ENCODE measurements at places on chromosomes 2 and 18.

GRCh38 chr18:49582579-49582978, 20.7 kb downstream of the LIPG start:
- no peaks in the 10 kb centered on the region for H3K36me3 ChIP-seq
- H3K27me3 ChIP-seq: no peaks in the 10 kb centered on the region
- no peak for DNase-seq

- H3K36me3 ChIP-seq: no peaks in the 10 kb centered on the region
- no peaks in the 10 kb centered on the region for H3K27me3 ChIP-seq
- no peak overlapping the region for H3K27ac ChIP-seq
- no peak overlapping the region for H3K4me3 ChIP-seq
- DNase-seq: no peak
These were observed 1312.5 kb downstream of the DSC3 start for GRCh38 chr18:29730073-29730472.

DNA sequence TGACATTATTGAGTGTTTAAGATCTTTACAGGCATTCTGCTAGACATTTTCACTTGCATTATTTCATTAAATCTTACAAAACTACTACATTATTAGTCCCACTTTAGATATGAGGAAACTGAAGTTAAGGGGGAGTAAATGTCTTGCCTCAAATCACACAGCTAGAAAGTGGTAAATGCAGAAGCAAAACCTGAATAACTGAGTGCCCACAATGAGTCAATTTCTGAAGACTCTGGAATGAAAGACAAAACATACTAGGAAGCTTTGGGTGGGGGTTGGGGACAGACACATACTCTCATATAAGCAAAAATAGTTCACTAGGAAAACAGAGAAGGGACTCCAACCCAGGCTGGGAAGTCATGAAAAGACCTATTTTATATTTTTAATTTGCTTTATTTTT, 214.4 kb upstream of the LRATD1 start:
- no peak overlapping the region for H3K4me3 ChIP-seq
- no peaks in the 10 kb centered on the region for H3K4me1 ChIP-seq
- H3K27me3 ChIP-seq: no peaks in the 10 kb centered on the region
- DNase-seq: no peak
- no peak overlapping the region for H3K27ac ChIP-seq
- H3K36me3 ChIP-seq: no peaks in the 10 kb centered on the region

DNA sequence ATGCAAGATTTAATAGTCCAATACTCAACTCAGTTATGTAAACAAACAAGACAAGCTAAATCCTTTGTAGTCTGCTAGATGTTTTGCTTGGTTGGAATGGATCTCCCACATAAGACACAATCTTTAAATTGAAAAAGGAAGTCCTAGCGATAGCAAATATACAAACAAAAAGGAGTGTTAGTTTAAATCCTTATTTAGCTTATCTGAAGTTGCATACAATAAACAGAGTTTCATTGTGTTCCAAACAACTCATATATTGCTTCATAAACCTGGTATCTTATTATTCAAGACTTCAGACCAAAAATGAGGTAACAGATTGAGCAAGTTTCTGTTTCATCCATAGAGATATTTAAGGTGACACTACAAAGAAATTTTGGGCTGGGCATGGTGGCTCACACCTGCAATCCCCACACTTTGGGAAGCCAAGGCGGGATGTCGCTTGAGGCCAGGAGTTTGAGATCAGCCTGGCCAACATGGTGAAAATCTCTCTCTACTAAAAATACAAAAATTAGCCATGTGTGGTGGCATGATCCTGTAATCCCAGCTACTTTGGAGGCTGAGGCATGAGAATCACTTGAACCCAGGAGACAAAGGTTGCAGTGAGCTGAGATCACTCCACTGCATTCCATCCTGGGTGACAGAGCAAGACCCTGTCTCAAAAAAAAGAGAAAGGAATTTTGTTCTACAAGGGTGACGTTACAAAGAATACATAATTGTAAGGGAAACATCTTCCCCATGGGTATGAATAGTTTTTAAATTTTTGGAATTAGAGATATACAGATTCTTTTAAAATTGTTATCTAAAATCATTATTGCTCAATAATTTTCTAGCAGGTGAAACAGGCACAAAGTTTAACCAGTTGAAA, 150.5 kb upstream of the L3MBTL4 start:
- no peak for DNase-seq
- H3K27me3 ChIP-seq: no peaks in the 10 kb centered on the region
- no peak overlapping the region for H3K4me3 ChIP-seq

DNA sequence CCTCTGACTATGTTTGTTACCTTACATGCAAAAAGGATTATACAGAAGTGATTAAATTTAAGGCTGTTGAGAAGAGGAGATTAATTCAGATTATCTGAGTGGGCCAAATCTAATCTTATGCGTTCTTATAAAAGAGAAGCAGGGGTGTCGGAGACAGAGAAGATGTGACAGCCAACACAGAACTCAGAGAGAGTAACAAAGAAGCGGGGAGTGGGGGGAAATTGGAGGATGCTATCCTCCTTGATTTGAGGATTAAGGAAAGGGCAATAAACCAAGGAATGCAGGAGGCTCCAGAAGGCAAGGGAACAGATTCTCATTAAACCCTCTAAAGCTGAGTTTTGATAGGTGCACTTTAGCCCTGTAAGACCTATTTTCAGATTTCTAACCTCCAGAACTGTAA, 291.3 kb upstream of the REG3G start:
- H3K27me3 ChIP-seq: no peaks in the 10 kb centered on the region
- no peak overlapping the region for H3K27ac ChIP-seq
- no peaks in the 10 kb centered on the region for H3K4me1 ChIP-seq

GRCh38 chr2:195445639-195446038, 211.4 kb upstream of the SLC39A10 start:
- DNase-seq: no peak
- H3K36me3 ChIP-seq: no peaks in the 10 kb centered on the region
- no peaks in the 10 kb centered on the region for H3K4me1 ChIP-seq
- H3K27ac ChIP-seq: no peak overlapping the region
- H3K4me3 ChIP-seq: no peak overlapping the region

- DNase-seq: no peak
- no peaks in the 10 kb centered on the region for H3K36me3 ChIP-seq
- H3K4me1 ChIP-seq: no peaks in the 10 kb centered on the region
- H3K4me3 ChIP-seq: no peak overlapping the region
These were observed 54.3 kb downstream of the TMX3 start for GRCh38 chr18:68660354-68661183.

GRCh38 chr18:50091509-50092244, 103.3 kb downstream of the MYO5B start:
- H3K27me3 ChIP-seq: no peaks in the 10 kb centered on the region
- no peak overlapping the region for H3K27ac ChIP-seq
- H3K36me3 ChIP-seq: no peaks in the 10 kb centered on the region
- H3K4me3 ChIP-seq: no peak overlapping the region
- H3K4me1 ChIP-seq: no peaks in the 10 kb centered on the region

DNA sequence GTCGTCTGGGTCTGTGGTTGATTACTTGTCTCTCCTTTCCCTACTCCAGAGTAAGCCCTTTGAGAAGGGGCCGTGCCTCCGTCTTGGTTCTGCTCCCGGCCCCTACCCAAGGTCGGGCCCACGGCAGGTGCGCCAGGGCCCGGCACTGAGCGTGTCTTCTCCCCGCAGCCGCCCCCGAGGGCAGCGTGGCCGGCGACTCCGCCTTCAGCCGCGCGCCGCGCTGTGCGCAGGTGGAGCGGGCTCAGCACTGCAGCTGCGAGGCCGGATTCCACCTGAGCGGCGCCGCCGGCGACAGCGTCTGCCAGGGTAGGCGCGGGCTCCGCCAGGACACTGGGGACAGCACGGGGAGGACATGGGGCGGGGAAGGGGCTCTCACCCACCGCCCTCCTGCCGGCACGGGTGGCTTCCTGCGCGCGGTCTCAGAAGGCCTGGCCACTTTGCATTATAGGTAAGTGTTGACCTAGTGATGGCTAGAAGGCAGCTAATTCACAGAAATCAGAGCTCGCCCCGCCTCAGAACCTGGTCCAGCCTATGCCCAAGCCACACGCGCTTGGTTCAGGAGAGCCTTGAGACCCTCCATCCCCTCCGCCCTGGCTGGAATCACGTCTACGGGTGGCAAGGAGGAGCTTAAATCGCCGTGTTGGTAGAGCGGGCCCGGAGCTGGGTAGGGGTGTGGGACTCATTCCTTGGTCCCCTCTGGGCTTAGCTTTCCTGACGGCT, 43.5 kb downstream of the FBLN7 start:
- no peak overlapping the region for H3K27ac ChIP-seq
- H3K36me3 ChIP-seq: no peaks in the 10 kb centered on the region
- no peaks in the 10 kb centered on the region for H3K4me1 ChIP-seq
- H3K27me3 ChIP-seq: no peaks in the 10 kb centered on the region
- no peak for DNase-seq
- H3K4me3 ChIP-seq: no peak overlapping the region

GRCh38 chr2:118291251-118291880, 203.1 kb downstream of the INSIG2 start:
- H3K4me1 ChIP-seq: no peaks in the 10 kb centered on the region
- no peak overlapping the region for H3K4me3 ChIP-seq
- H3K36me3 ChIP-seq: no peaks in the 10 kb centered on the region
- no peak for DNase-seq
- no peak overlapping the region for H3K27ac ChIP-seq

DNA sequence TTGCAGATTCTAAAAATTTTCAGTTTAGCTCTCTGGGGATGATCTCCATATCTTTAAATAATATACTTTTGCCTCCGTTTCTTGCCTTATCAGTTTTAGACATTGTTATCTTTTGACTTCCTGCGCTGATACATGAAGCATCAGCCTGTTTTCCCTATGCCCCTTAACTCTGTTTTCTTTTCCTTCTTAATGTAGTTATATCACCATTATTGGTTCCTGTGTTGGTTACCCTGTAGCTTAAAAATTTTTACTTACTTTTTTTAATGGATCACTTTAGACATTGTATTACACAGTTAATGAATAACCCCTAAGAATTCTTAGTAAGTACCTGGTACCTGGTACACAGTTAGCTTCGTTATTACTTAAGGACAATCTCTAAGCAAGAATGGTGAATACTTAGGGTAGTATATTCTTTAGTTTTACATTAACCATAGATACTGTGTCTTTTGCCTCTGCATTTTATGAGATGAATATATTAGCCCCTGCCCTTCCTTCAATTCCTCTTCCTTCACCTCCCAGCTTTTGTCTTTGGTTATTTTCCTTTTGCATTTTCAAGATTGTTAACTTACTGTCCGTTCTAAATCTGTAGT, 40.9 kb downstream of the BABAM2 start:
- no peak for DNase-seq
- H3K27ac ChIP-seq: no peak overlapping the region
- H3K36me3 ChIP-seq: no peaks in the 10 kb centered on the region
- H3K4me1 ChIP-seq: no peaks in the 10 kb centered on the region
- H3K4me3 ChIP-seq: no peak overlapping the region

GRCh38 chr2:16394986-16395550, 270.6 kb downstream of the CYRIA start:
- H3K27ac ChIP-seq: no peak overlapping the region
- H3K27me3 ChIP-seq: no peaks in the 10 kb centered on the region
- H3K36me3 ChIP-seq: no peaks in the 10 kb centered on the region
- H3K4me3 ChIP-seq: no peak overlapping the region

DNA sequence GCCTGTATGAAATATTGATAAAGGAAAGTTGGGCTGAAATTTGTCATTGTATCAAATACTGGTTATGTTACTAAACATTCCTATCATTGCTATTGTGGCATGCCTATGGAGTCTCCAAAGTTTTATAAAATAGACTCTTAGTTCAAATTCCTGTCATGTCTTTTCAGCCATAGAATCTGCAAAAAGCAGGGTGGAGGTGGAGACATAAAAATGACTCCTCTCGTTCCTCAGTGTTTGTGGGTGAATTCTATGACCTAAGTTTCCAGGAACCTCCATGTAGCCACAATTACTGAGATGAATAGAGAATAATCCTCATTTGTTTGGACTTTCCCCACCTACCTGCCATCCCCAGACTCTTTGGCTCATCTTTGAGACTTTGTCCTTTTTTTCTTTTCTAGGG, 326.3 kb upstream of the ETAA1 start:
- no peaks in the 10 kb centered on the region for H3K4me1 ChIP-seq
- H3K27me3 ChIP-seq: no peaks in the 10 kb centered on the region
- H3K36me3 ChIP-seq: no peaks in the 10 kb centered on the region
- no peak for DNase-seq
- H3K27ac ChIP-seq: no peak overlapping the region
- no peak overlapping the region for H3K4me3 ChIP-seq

DNA sequence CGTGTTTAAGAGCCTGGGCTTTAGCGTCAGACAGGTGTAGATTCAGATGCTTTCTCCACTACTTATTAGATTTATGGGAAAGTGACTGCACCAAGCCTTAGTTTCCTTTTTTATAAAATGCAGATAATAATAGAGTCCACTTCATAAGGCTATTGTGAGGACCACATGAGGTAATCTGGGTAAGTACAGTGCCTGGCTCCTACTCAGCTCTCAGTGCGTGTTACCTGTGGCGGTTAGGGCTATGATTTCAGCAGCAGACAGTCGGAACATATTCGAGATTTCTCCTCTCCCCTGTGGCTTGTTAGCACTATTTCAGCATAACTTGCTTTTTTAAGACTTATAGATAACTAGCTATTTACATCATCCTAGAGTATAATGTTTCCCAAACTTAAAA, 32.0 kb downstream of the MAP3K20 start:
- H3K36me3 ChIP-seq: no peaks in the 10 kb centered on the region
- no peak for DNase-seq
- H3K4me1 ChIP-seq: no peaks in the 10 kb centered on the region
- H3K4me3 ChIP-seq: no peak overlapping the region
